ENCODE measurements at places on chromosomes 7 and 10.

GRCh38 chr10:11772575-11773288 lies 30.6 kb downstream of the ECHDC3 start:
- DNase-seq, result no peak

DNA sequence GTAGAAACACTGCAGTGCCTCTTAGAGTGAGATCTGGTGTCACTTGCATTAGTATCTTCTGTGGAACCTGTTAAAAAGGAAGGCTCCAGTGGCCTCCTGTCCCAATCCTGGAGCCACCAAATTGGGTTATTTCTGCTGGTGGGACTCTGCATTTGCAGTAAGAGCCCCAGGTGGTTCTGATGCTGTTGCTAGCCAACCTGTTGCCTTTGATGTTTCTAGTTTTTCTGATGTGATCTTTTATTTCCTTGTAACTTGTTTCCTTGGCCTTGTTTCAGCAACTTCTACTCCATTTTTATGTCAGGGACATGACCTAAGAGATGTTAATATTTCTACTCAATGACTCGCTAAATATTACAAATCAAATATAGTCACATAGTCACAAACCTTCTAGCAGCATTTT lies 12.5 kb upstream of the STN1 start:
- no peak for DNase-seq

GRCh38 chr10:85545874-85546273 lies 820.7 kb downstream of the GRID1 start:
- DNase-seq, result no peak

DNA sequence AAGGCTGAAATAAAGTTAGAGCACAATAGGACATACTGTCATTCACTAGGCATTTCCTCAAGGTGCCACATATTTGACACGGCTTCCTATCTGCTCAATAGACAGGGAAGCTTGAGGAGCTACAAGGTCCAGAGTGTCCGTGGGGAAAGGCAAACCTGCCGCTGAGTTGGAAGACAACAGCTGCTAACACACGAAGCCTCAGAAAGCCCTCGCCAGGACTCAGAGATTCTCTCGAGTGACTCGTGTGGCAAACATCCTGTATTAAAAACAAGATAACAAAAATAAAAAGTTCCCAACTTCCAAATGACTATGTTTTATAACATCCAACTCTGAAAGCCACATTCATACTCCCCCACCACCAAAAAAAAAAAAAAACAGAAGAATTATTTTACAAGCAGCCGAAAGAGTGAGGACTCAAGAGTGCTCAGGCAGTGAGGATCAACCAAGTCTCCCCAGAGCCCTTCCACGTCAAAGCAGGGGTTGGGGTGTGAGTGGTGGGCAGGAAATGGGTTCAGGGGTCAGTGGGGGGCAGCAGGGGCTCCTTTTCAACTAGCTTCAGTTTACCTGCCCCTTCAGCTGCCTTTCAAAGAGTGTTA lies 67.6 kb downstream of the STK17A start:
- no peak for DNase-seq

DNA sequence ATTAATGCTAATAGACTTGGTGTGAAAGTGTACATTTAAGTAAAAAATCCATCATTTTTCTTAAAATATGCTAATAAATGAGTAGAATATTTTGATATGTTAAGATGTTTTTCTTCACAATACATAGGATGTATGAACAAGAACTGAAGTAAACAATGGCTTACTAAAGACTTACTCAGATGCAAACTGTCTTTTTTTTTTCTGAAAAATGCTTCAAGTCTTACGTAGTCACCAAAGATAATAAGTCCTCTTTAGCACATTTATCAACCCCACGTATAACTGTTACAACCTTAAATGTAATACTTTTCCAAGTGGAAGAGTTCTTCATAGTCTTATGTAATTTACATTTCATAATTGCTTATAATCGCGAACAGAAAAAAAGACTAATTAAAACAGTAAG lies 54.8 kb downstream of the MDFIC start:
- DNase-seq, result no peak

DNA sequence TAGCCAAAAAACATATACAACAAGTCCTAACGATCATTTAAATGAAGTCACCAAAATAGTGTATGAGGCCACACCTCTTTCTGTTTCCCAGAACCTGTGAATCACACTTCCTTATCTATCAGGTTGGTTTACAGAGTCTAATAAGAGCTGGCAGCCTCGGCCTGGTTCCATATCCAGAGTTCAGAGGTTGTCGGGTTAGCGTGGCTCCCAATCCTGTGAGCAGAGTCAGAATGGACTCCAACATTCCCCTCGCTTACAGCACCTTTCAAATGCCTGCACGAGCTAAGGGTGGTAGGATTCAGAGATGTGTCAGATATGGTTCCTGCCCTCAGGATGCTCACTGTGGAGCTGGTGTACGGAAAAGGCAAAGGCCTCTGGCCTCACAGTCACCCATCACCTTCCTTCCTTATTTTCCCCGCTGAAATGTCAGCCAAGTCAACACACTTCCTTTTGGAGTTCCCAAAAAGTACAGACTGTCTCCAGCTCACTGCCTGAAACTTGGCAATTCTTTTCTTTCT lies 6.0 kb downstream of the IL15RA start:
- DNase-seq, result no peak

DNA sequence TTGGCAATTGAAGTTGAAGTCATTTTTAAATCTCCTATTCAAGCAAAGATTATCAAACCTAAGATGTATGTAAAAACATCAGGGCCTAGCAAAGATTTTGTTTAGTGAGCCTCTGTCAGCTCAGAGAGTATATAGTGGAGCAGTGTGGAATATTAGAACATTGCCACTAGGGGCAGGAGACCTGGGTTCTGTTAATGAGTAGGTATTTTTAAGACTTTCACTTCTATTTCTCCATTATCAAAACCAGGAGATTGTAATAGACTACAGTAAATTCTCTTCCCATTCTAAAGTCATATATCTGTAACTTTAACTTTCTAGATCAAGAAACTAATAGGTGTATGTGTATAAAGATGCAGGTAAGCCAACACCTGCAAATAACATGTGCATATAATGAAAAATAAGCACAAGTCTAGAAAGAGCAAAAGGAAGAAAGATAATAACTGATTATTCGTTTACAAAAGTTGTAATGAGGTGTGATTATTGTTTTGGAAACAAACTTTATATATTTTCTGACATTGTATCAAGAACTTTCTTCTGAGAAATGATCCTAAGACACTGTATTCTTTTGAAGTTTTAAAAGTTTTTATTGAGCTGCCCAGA lies 64.4 kb downstream of the KCND2 start:
- DNase-seq, result no peak

GRCh38 chr7:137097111-137097510 lies 228.7 kb downstream of the CHRM2 start:
- DNase-seq, result no peak

DNA sequence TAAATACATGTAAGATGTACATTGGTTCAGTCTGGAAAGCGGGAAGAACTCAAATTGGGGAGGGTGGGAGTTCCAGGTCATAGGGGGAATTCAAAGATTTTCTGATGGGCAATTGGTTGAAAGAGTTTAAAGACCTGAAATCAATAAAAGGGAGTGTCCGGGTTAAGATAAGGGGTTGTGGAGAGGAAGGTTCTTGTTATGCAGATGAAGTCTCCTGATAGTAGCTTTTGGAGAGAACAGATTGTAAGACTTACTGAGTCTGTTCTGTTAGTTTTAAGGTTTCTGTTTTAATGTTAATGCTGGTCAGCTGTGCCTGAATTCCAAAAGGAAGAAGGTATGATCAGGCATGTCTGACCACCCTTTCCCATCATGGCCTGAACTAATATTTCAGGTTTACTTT lies 48.8 kb downstream of the SDHAF3 start:
- DNase-seq, result no peak

DNA sequence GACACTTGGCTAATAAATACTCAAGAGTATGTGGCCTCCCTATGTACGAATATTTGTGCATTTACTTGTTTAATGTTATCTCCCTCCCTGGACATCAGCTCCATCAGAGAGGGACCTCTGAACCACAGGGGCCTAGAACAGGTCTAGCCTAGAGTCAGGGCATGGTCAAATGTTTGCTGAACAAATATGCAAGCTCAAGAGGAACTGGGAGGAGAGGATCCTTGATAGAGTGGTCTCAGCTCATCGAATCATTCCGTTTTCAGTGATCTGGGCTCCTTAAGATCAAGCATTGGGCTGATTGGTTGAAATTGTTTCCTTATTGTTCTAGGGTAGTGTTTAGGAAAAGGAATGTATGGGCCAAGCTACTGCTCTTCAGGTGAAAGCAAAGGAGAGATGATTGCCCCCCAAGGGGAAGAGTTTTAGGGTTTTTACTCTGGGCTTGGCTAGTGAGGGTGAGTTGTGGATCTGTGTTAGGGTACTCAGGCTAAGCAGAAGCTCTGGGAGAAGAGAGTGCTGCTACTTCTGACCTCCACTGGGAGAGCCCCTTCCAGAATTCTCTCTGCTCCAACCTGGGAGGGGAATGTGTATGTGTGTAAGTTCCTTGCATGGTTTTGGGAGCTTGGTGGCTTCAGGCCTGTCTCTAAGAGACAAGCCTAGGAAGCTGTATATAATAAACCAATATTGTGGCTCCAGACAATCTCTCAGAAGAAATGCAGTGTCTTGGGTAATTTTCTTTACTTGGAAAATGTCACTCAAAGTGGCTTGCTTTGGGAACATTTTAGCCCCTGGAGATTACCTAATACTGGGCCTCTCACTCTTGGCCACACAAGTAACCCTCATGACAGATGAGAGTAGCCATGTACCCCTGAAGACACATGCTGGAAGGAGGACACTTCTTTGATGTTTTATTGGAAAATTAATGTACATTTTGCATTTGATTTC lies 110.0 kb downstream of the EMX2 start:
- DNase-seq, result no peak

DNA sequence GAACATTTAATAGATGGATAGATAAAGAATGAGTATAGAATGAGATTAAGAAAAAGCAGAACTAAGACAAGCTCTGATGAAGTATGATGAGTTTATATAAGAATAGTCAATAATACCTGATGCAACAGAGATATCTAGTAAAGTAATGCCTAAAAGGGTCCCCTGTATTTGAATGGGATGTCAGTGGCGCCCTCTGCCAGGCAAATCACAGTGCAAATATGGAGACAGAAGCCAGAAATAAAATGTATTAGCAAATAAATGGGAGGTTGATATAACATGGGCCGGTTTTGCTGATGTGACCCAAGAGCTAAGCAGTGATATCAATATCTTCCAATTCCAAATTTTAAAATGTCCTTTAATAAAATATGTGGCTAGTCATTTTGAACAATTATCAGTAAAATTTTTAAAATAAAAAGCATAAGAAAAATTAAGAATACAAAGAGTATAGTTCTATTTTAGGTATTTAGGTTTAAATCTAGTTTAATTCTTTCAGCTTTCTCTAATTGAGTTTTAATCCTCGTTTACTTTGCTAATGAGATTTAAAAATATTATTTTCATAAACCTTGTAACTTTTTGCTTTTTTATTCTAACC lies 62.6 kb downstream of the ADK start:
- no peak for DNase-seq

DNA sequence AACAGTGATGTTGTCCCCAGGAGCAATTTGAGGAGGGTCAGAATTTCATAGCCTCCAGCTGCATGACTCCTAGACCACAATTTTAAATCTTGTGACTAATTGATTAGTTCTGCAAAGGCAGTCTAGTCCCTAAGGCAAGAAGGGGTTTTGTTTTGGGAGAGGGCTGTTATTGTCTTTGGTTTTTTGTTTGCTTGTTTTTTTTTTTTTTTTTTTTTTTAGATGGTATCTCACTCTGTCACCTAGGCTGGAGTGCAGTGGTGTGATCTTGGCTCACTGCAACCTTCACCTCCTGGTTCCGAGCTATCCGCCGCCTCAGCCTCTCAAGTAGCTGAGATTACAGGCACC lies 117.0 kb downstream of the MARCHF5 start:
- no peak for DNase-seq

GRCh38 chr7:29977886-29978651 lies 11.5 kb downstream of the SCRN1 start:
- no peak for DNase-seq

GRCh38 chr10:44865289-44865671 lies 45.9 kb upstream of the TMEM72 start:
- no peak for DNase-seq

- DNase-seq, result no peak
These were observed 128.7 kb upstream of the LYZL1 start for GRCh38 chr10:29160150-29160617.

GRCh38 chr7:121102619-121103018 lies 114.1 kb downstream of the CPED1 start:
- no peak for DNase-seq

GRCh38 chr7:28613262-28613661 lies 200.9 kb downstream of the CREB5 start:
- DNase-seq, result no peak
